ENCODE measurements at places on chromosomes 12 and 14.

GRCh38 chr14:26170885-26171284, 426.9 kb downstream of the NOVA1 start:
- no peak for DNase-seq

GRCh38 chr12:95304673-95305198, 87.1 kb downstream of the VEZT start:
- no peak for DNase-seq

GRCh38 chr12:106987846-106988245, 900 bp upstream of the MTERF2 start:
- DNase-seq = no peak

DNA sequence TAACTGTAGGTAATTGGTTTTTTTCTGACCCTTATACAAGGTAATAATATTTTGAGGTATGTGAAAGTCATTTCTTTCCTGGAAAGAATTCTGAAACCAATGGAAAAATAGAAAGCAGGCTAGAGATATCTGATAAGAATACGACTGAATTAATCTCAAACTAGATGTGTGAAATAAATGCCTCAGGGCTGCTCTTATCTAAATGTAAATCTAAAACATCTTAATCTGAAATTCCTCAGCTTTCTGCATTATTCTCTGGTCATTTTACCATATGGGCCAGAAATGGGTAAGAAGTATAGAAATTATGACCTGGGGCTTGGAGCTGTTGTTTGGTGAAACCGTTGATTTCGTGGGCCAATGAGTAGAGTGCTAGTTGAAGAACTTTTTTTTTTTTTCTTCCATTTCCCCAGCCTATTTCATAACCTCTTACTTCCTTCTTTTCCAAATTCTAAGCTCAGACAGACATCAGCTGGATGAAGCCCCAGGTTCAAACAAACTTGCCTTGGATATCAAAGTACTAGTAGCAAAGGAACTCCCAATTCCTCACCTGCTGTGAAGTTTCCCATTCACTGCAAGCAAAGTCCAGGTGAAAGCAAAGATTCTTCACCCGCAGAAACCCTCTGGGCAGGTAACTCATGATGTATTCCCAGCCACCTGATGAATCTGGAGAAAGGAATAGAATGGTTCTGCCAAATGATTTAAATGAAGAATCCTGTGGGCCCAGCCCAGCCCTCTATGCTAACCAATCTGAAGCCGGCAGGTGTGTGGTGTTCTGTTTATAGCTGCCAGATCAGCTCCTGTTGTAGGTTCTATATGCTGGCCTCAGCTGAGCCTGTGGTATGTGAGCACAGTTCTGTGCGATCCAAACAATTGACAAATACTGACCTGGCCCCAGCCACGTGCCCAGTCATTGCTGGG, 9.7 kb upstream of the FOS start:
- DNase-seq = no peak

DNA sequence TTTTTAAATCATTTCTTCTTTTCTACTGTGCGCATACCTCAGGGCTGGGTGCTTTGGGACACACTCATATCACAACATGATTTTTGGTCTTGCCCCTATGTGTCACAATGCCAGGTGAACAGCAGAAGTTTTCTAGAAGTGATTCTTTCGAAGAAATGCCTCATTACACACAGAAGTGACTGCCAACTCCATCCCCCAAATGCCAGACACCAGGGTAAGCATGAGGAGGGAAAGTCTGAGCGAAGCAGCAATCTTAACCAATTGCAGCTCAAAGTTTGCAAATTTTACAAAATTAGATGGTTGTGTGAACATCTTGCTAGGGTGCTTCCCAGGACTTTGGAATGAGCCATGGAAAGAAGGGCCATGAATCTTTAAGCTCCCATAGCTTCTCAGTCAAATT, 87.3 kb upstream of the PLEKHA5 start:
- no peak for DNase-seq

GRCh38 chr12:120956579-120957300, 21.6 kb upstream of the HNF1A start:
- DNase-seq = no peak

DNA sequence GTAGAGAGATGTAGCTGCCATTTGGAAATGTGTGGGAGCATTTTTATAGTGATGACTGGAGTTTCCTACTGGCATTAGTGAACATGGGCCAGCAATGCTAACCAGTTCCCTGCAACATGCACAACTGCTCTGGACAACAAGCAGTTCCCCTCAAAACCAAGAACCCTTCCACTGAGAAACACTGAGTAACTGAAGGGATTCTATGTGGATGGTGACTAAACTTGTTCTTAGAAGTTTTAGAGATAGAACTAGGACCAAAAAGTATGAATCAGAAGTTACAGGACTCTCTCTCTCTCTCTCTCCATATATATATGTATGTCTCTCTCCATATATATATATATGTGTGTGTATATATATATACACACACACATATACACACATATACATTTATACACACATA, 7.9 kb downstream of the SERPINA10 start:
- DNase-seq = no peak

- DNase-seq = no peak
These were observed 4.8 kb downstream of the USP44 start for GRCh38 chr12:95546491-95546813.

GRCh38 chr12:61891632-61892031, 368.6 kb upstream of the USP15 start:
- DNase-seq = no peak

DNA sequence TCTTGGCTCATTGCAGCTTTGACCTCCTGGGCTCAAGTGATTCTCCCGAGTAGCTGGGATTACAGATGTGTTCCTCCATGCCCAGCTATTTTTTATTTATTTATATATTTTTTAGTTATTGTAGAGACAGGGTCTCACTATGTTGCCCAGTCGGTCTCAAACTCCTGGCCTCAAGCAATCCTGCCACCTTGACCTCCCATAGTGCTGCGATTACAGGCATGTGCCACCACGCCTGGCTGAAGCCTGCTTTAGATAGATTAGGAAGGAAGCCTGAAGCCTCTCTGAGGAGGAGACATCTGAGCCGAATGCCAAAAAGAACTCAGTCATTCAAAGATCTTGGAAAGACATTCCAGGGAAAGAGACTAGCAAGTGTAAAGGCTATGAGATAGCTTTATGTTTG, 10.2 kb downstream of the INHBC start:
- DNase-seq = no peak

GRCh38 chr12:50088577-50089335, 3.6 kb downstream of the SMARCD1 start:
- DNase-seq = peak; percentile 69

DNA sequence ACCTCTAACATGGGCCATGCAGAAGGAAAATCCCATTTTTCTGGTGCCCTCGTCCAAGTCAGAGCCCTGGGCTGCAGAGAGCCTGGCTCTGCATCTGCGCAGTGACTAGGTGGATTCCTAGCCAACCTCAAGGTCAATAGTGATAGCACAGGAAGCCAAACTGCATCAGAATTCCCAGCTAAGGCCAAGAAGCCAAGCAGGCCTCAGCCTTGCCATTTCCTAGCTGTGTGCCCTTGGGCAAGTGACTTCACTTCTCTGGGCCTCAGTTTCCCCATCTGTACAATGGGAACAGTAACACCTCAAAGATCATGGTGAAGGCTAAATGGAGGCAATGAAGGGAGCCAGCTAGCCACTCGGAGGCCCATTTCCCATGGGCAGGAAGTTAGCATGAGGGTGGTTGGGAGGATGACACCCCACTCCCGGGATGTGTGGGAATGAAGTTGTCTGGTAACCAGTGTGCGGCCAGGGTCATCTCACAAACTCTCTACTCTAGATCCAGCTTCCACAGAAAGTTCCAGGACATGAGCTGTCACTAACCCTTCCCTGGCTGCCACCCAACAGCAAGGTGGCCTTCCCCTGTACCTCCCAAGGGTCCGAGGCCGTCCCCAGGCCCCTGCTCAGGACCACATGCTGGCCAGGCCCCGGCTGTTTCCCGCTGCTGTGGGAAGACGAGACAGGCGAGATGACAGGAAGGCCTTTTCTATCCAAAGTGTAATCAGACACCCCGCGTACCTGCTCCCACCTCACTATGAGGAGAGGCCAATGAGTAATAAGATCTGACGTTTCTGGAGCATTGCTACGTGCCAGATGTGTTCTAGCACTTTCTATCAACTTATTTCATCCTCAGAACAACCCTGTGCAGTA, 125.7 kb downstream of the SCARB1 start:
- no peak for DNase-seq

GRCh38 chr12:9731797-9732196, 1.1 kb downstream of the CLECL1 start:
- no peak for DNase-seq

DNA sequence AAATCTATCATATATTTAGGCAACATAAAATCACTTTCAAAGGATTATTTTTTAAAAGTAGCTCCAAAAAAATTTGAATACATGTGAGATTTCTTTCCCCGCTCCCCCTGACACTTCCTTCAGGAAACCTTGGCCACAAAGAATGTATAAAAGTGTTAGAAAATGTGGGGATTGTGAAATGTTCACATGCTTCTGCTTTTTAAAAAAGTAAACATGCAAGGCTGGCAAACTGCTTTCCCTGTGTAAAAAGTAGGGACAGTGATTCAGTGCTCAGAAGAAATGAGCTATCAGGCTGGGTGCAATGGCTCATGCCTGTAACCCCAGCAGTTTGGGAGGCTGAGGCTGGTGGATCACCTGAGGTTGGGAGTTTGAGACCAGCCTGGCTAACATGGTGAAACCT, 26.6 kb downstream of the MBIP start:
- DNase-seq = no peak

- no peak for DNase-seq
These were observed 26.0 kb downstream of the CHST11 start for GRCh38 chr12:104482748-104483147.

GRCh38 chr12:88865537-88865936, 285.3 kb upstream of the KITLG start:
- DNase-seq = no peak

DNA sequence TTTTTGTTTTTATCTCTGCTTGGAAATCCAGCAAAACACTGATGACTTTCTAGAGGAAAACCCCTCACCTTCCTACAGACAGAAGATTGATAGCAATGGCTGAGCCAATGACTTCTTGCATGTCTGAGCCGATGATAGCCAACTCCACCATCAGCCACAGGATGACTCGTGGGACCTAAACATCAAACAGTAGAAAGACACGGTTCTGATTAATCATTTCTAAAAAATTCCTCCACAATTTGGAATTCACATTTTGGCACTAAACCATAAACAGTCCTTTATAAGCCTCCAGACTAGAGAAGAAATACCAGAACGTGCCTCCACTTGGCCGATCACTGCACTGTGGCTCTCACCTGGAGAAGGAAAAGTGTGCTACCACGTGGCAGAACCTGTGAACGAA, 25.9 kb downstream of the SLC11A2 start:
- DNase-seq = no peak

GRCh38 chr14:76322594-76323220, 53.2 kb upstream of the ESRRB start:
- DNase-seq = no peak

DNA sequence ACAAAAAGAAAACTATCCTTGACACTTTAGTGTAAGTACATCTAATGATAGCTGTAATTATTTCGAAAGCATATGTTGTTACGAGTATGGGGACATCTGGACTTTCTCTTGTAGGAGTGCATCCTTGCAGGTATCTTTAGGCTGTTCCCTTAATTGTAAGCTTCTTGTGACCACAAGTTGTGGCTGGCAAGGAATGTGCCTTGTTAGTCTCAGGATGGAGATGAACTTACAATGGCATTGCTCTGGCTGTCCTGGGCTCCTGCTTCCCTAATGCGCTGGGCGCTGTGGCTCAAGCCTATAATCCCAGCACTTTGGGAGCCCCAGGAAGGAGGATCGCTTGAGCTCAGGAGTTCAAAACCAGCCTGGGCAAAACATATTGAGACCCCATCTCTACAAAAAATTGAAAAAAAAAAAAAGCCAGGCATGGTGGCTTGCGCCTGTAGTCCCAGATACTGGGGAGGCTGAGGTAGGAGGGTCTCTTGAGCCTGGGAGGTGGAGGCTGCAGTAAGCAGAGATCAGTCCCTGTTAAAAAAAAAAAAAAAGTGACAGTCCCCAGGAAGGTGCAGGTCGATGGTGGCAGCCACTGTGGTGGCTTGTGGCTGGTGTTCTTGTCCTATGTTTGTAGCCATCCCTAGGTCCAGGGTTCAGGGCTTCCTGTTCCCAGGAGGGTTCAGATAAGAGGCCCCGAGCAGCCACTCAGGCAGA, 23.7 kb upstream of the PPP1R13B start:
- DNase-seq = no peak

DNA sequence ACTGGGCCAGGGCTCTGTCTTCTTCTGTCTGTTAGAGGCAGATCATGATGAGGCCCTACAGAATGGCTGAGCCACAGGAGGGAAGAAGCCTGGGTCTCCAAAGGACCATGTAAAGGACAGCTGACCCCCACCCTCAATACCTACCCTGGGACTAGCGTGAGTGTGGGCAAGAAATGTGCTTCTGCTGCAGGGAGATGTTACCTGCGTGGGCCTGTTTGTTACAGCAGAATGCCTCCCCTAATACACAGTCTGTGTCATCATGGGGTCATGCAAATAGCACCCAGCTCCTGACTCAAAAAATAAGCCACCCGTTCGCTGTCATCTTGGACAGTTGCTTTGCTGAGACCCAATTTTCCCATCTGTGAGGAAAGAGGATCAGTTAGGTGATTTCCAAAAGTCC, 90.6 kb downstream of the CALM1 start:
- DNase-seq = no peak

DNA sequence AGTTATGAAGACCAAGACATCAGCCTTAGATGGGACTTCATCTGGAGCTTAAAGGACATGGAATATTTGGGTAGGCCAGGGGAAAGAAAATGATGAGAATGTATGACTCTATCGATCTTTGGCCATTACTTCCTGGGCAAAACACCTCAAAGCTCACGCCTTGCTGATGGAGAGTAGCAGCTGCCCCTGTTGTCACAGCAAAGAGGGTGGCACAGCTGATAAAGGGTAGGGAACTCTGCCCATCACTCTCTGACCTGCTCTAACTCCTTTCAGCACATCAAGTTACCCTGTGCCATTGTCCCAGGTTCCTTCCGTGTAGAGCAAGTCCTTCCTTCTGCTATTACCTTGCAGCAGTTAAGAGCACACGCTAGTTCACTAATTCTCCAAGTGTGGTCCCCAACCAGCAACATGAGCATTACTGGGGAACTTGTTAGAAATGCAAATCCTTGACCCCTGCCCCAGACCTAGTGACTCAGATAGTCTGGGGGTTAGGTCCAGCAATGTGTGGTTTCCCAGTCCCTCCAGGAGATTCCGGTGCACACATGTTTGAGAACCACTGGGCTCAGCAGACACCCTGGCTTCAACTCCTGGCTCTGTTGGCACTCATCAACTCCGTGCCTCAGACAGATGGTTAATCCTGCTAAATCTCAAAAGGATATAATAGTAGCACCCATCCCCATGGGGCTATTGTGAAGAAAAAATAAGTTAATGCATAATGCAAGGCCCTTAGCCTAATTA, 93.7 kb upstream of the EEA1 start:
- DNase-seq = no peak

- no peak for DNase-seq
These were observed 42.1 kb upstream of the TESC start for GRCh38 chr12:117141097-117141898.

DNA sequence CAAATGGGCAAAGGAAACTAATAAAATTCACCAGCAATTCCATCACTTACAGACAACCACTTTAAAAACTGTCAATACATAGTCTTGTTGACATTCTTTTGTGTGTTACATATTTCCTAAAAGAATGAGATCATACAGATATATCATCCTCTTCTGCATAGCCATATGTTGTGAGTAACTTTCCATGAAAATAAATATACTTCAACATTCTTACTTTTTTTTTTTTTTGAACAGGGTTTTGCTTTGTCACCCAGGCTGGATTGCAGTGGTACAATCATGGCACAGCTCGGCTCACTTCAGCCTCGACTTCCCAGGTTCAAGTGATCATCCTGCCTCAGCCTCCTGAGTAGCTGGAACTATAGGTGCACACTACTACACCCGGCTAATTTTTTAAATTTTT, 20.9 kb downstream of the ZC2HC1C start:
- DNase-seq = no peak
